ENCODE measurements at places on chromosomes 5 and 9. TPM values are rescaled to one million over a fixed set of nuclear protein-coding genes. Genes with fewer than 3 reads are reported as not detected.

The UBTD2 gene
- 15.9 TPM for total RNA-seq

The CA9 gene
- 8.5 TPM for total RNA-seq

DNA sequence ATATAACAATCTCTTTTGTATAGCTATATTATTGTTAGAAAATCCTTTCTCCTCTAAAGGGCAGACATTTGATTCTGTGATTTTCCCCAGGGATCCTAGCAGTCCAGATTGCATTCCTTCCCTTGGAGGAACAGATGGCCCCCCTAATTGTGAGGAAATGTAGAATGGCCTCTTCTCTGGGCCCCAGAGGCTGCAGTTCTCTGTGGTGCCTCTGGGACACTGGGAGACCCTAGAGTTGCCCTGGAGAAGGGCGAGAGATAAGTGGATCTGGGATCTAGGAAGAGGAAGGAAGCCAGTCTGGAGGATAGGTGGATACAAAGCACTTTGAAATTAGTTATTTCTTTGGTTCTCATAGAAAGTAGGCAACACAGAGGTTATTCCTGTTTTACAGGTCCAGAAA lies 1.9 kb upstream of the HINT2 start:
- no peaks in the 10 kb centered on the region for H3K27me3 ChIP-seq
- no peaks in the 10 kb centered on the region for H3K36me3 ChIP-seq
- DNase-seq = no peak
- no peak overlapping the region for H3K4me3 ChIP-seq

The OTP gene
- 0.07 TPM for total RNA-seq

- H3K4me3 ChIP-seq = no peak overlapping the region
- H3K27me3 ChIP-seq = peaks cover 3% of the 10 kb centered on the region
- H3K36me3 ChIP-seq = no peaks in the 10 kb centered on the region
- no peak overlapping the region for H3K27ac ChIP-seq
- DNase-seq = no peak
- no peaks in the 10 kb centered on the region for H3K4me1 ChIP-seq
Observed at GRCh38 chr9:16312962-16313546, 557.4 kb downstream of the BNC2 start.

The PCA3 gene
- not detected for total RNA-seq

The NEUROG1 gene
- total RNA-seq = not detected

The MCCC2 gene
- total RNA-seq = 47.2 TPM

GRCh38 chr5:10525124-10525495 lies 38.8 kb upstream of the ANKRD33B start:
- H3K27me3 ChIP-seq = no peaks in the 10 kb centered on the region
- H3K4me3 ChIP-seq = no peak overlapping the region
- H3K27ac ChIP-seq = no peak overlapping the region
- DNase-seq = no peak
- peaks cover 7% of the 10 kb centered on the region for H3K4me1 ChIP-seq
- no peaks in the 10 kb centered on the region for H3K36me3 ChIP-seq

GRCh38 chr9:35423499-35423898 lies 66.4 kb upstream of the RUSC2 start:
- no peaks in the 10 kb centered on the region for H3K27me3 ChIP-seq
- no peak overlapping the region for H3K27ac ChIP-seq
- H3K36me3 ChIP-seq = no peaks in the 10 kb centered on the region
- DNase-seq = no peak
- no peak overlapping the region for H3K4me3 ChIP-seq
- no peaks in the 10 kb centered on the region for H3K4me1 ChIP-seq

DNA sequence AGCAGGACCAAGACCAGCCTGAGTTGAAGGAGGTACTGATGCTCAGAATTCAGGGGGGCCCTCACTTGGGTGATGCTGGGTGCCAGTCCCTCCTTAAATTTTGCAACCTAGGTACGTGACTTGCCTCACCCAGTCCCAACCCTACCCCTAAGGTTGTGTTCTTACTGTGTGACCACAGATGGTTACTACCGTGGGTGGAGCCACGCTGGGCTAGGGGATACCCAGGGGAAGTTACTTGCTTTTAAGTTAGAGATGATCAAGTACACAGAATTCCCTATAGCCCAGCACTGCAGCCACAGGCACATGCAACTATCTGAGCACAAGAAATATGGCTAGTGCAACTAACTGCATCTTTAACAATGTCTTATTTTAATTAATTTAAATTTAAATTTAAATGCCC lies 32.9 kb downstream of the NXNL2 start:
- H3K4me1 ChIP-seq = no peaks in the 10 kb centered on the region
- H3K27me3 ChIP-seq = no peaks in the 10 kb centered on the region
- no peak for DNase-seq
- H3K36me3 ChIP-seq = no peaks in the 10 kb centered on the region
- no peak overlapping the region for H3K27ac ChIP-seq
- H3K4me3 ChIP-seq = no peak overlapping the region

The TOR4A gene
- total RNA-seq = 34.0 TPM

The PIP5K1B gene
- total RNA-seq = 0.20 TPM

The SPATA6L gene
- total RNA-seq = 0.57 TPM

DNA sequence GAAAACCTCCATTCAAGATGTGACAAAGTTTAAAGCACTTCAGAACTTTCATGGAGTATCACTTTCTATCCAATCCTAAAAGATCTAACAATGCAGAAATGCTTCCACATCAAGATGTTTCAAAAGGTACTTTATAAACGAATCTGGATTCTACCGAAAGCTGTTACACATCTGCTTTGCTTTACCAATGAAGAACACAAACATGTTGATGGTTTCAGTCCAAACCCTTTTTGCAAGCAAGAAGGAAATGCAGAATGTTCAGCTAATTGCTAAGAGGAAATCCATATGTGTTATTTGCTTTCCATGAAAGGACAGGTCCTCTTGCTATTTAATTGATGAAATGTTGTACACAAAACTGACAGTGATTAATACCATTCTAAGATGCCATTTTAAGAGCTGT lies 419.6 kb downstream of the EFNA5 start:
- no peak overlapping the region for H3K4me3 ChIP-seq
- no peaks in the 10 kb centered on the region for H3K36me3 ChIP-seq
- DNase-seq = no peak
- H3K27me3 ChIP-seq = no peaks in the 10 kb centered on the region
- H3K4me1 ChIP-seq = no peaks in the 10 kb centered on the region

DNA sequence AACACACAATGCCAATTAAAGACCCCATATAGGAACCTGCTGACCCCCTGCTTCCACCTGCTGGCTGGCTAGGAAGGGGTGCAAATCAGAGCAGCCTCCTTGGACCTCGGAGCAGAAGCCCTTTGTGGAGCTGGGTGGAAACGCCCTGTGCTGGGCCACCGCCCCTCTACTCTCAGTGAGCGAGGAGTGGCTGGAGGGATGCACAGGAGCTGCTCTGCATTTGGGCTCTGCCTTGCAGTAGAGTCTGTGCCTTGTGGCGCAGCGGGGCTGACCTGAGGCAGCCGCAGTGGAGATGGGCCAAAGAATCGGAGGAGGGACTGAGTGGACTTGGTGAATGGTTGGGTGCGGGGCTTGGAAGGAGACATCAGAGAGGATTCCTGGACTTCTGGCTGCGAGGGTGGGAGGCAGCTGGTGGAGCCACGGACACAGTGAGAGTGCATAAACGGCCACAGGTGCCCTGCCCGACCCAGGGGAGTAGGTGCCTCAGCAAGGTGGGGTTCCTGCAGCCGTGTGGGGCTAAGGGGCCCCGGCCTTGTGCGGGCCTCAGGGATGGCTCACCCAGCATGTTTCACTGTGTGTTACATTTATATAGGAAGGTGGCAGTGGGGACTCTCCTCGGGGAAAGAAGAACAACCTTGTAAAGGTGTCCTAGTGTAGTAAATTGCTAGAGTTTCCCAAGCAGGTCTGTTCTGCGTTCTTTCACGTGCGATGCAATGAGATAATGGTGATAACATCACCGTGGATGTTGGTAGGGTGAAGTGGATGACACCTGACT lies 14.1 kb upstream of the IRX4 start:
- H3K4me3 ChIP-seq = no peak overlapping the region
- H3K27me3 ChIP-seq = no peaks in the 10 kb centered on the region
- no peaks in the 10 kb centered on the region for H3K4me1 ChIP-seq
- H3K27ac ChIP-seq = no peak overlapping the region
- DNase-seq = no peak
- H3K36me3 ChIP-seq = no peaks in the 10 kb centered on the region

The TNFSF8 gene
- total RNA-seq = not detected

DNA sequence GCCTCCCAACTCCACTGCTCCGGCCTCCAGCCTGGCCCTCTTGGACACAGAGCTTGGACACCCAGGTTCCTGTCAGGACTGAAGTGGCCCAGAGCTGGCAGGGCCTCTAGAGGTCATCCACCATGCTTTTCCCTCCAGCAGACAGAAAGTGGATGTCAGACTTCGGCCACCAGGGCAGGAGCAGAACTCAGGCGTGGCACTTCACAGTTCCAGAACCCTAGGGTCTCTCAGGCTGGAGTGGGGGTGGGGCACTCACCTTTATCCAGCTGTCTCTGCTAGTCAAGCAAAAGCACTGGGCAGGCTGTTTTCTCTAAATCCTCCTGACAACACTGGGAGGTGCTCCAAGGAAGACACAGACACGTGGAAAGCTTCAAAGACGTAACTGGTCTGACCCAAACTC lies 35.6 kb upstream of the N4BP3 start:
- no peaks in the 10 kb centered on the region for H3K36me3 ChIP-seq
- H3K4me1 ChIP-seq = peaks cover 3% of the 10 kb centered on the region
- H3K4me3 ChIP-seq = no peak overlapping the region

- H3K27me3 ChIP-seq = peaks cover 21% of the 10 kb centered on the region
- H3K4me3 ChIP-seq = no peak overlapping the region
- no peak overlapping the region for H3K27ac ChIP-seq
- no peaks in the 10 kb centered on the region for H3K4me1 ChIP-seq
- H3K36me3 ChIP-seq = no peaks in the 10 kb centered on the region
Observed at GRCh38 chr5:66426259-66427138, 169.7 kb upstream of the MAST4 start.

The MVB12B gene
- total RNA-seq = 10.9 TPM

- H3K27ac ChIP-seq = no peak overlapping the region
- no peak for DNase-seq
- H3K27me3 ChIP-seq = no peaks in the 10 kb centered on the region
Observed at GRCh38 chr5:143140492-143141203, 262.8 kb downstream of the NR3C1 start.

GRCh38 chr5:137641148-137641547 lies 94.7 kb downstream of the KLHL3 start:
- H3K36me3 ChIP-seq = no peaks in the 10 kb centered on the region
- no peak overlapping the region for H3K27ac ChIP-seq
- no peak for DNase-seq
- H3K27me3 ChIP-seq = peaks cover 12% of the 10 kb centered on the region
- no peaks in the 10 kb centered on the region for H3K4me1 ChIP-seq

The PTGR1 gene
- 53.9 TPM for total RNA-seq

DNA sequence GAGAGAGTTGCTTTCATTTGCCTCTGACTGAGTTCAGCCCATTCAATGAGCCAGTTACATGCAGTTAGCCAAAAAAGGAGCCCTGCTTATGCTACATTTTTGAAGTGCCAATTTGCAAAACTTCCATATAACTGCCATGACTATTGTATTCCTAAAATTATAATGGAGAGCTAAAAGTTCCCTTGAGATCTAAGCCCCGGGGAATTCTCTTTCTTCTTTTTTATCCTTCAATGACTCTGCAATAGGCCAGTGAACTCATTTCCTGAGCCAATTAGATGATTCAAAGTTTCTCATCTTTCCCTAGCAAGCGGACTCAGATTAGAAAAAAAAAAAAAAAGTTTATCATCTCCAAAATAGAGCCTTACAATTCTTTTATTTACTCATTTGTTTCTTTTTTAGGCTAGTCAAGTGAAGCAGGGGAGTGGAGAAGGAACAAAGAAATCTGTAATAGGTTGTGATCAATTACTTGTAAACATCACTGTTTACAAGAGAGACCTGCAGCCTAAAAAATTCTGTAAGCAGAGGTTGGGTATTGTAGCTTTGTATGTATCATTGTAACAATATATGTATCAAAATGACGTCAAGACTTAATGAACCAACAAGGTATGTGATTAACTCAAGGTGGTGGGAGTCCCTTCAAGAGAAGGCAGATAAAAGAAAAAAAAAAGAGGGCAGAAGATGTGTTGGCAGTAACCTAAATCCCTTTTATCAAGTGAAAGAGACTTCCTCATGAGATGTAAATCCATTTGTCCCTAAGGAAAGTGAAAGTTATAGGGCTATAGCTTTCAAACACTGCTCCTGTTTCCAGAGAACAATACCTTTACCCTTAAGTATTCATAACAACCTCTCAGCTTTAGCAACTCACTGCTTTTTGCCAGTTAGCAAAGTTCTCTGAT lies 48.7 kb upstream of the HOMER1 start:
- no peaks in the 10 kb centered on the region for H3K36me3 ChIP-seq
- DNase-seq = no peak
- no peak overlapping the region for H3K27ac ChIP-seq
- no peaks in the 10 kb centered on the region for H3K4me1 ChIP-seq
- no peaks in the 10 kb centered on the region for H3K27me3 ChIP-seq
- H3K4me3 ChIP-seq = no peak overlapping the region

The HAVCR1 gene
- total RNA-seq = not detected

GRCh38 chr5:144203750-144204596 lies 33.3 kb downstream of the KCTD16 start:
- H3K36me3 ChIP-seq = no peaks in the 10 kb centered on the region
- H3K27ac ChIP-seq = no peak overlapping the region
- no peaks in the 10 kb centered on the region for H3K4me1 ChIP-seq
- H3K4me3 ChIP-seq = no peak overlapping the region
- DNase-seq = peak; percentile 57
- peaks cover 64% of the 10 kb centered on the region for H3K27me3 ChIP-seq

DNA sequence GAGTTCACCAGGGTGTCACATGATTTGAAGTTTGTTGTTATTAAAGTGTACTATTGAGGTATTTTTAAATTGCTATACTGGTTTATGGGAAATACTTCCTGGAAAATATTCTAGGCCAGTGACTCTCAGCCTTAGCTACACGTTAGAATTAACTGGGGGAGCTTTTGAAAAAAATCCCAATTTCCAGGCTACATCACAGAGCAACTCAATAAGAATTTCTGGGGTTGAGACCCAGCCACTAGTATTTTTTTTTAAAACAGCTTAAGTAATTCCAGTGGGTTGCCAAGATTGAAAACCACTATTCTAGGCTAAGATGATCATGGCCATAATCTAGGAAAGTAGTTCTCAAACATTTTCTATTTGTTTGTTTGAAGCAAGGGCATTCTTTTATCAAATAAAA lies 142.9 kb upstream of the GRIA1 start:
- peaks cover 2% of the 10 kb centered on the region for H3K27me3 ChIP-seq
- H3K36me3 ChIP-seq = no peaks in the 10 kb centered on the region
- no peaks in the 10 kb centered on the region for H3K4me1 ChIP-seq

DNA sequence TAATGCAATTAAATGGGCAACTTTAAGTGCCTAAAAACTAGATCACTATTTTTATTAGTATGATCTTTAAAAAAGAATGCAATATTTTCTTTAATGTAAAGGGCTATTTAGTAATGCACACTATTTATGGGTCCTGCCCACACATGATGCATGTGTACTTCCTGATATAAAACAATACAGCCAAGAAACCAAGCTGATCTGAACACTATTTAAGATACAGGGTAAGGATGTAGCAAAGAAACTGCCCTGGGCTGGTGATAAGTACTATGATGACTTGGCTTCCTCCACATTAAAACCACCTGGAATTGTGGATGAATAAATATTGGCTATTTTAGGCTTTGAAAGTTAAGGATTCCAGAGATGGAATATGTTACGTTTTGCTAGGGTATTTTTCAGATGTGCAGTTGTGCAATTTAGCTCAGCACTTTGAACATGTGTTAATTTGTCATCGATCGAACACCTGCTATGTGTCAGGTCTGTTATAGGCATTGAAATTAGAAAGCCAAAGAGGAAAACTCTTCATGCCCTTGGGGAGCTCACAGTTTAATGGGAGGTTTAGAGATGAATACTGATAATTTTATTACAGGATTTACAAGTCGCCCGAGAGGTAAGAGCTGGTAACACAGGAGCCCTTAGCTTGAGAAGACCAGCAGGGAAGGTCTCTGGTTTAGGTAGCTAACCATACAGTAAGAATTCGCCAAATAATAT lies 276.7 kb downstream of the PLK2 start:
- peaks cover 11% of the 10 kb centered on the region for H3K4me1 ChIP-seq
- no peak for DNase-seq
- H3K36me3 ChIP-seq = no peaks in the 10 kb centered on the region
- no peaks in the 10 kb centered on the region for H3K27me3 ChIP-seq

Data from HCT116 (cell line).